AG04450 (cell line): ENCODE measurements at places on chromosomes 11 and 22. TPM values are rescaled to one million over a fixed set of nuclear protein-coding genes. Genes with fewer than 3 reads are reported as not detected.

SMIM38 gene
- polyA plus RNA-seq: 0.09 and 0.10 TPM in 2 replicates

MYBPC3 gene
- not detected in 2 replicates for polyA plus RNA-seq

FJX1 gene
- 4.8 and 5.6 TPM in 2 replicates for polyA plus RNA-seq

NCR3LG1 gene
- polyA plus RNA-seq: 3.3 and 3.6 TPM in 2 replicates

SAA1 gene
- polyA plus RNA-seq: not detected in 2 replicates

DEUP1 gene
- polyA plus RNA-seq: not detected in 2 replicates

OR8A1 gene
- not detected in 2 replicates for polyA plus RNA-seq

SPI1 gene
- not detected in 2 replicates for polyA plus RNA-seq

TESMIN gene
- polyA plus RNA-seq: 0.79 TPM in 2 replicates

CASP5 gene
- polyA plus RNA-seq: 0.07 and 0.15 TPM in 2 replicates

KCNE3 gene
- 0.66 and 1.0 TPM in 2 replicates for polyA plus RNA-seq

CCDC87 gene
- 0.11 and 0.19 TPM in 2 replicates for polyA plus RNA-seq

SCGB2A2 gene
- not detected in 2 replicates for polyA plus RNA-seq
